ENCODE measurements at places on chromosomes 12 and 14. TPM values are rescaled to one million over a fixed set of nuclear protein-coding genes. Genes with fewer than 3 reads are reported as not detected.

Gene LBHD2
- not detected for total RNA-seq

Gene HOXC13
- total RNA-seq, result under 0.01 TPM

Gene MIP
- total RNA-seq, result not detected

Gene KRT83
- total RNA-seq, result not detected

Gene GUCY2C
- not detected for total RNA-seq

Gene GPD1
- total RNA-seq, result not detected

Gene TESPA1
- not detected for total RNA-seq

Gene MYO1H
- not detected for total RNA-seq

Gene TAS2R30
- 9.2 TPM for total RNA-seq

Gene KCNA5
- total RNA-seq, result not detected

Gene PZP
- total RNA-seq, result not detected

Gene TTC7B
- 39.1 TPM for total RNA-seq

Data from placental pericyte (primary cell).